ENCODE measurements at places on chromosomes 2 and 18. TPM values are rescaled to one million over a fixed set of nuclear protein-coding genes. Genes with fewer than 3 reads are reported as not detected.
A peak's percentile ranks its signal among the peaks of the same experiment; 100 is the strongest.

GRCh38 chr2:7649461-7650228 lies 732.4 kb downstream of the RNF144A start:
- no peak for DNase-seq

DNA sequence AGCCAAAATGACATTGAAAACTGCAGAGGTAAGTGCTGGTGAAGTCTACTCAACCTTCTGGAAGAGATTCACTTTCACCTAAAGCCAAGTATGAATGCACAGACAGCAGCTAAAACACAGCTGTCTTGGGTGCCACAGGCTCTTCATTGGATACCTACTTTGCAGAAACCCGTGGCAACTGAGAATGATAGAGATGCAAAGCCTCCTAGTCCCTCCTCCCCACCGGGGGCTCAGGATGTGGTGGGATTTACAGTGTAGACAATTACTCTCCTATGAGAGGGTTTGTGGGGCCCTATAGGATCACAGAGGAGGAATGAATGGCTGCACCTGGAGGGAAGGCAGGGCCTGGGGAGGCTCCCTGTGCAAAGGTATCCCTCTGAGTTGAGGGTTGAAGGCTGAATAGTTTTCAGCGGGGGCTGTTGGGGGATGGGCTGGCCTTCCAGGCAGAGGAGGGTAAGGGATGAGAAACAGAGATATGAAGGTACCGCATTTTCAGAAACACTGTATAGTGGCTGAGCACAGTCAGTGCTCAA lies 131.6 kb downstream of the RNF144A start:
- no peak for DNase-seq

DNA sequence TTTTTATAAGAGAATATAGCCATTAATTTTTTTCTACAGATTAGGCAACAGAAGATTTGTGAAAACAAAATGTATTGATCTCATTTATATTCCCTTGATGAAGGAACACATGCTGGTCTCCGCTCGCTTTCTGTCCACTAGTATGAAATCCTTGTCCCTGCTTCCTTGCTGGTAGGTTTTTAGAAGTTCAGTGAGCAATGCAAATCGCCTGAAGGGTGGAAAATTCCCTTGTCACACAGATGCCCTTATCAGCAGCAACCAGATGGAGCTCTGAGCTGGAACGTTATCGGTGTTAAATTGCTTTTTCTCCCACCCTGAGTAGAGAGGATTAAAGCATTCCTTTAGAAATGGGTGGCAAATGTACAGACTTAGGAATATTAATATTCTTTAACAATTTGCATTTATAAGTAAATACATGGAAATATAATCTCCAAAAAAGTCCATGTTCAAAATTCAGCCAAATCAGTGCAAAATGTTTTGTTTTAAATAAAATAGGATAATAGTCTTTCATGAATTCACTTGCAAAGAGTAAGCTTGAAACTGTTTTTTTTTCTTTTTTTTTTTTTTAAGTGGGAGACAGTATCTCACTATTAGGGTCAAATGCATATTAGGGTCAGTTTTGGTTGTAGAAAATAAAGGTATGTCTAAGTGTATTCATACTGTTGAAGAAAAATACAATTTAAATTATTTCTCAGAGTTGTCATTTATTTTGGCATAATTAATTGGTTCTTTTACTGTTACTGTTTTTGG lies 164.0 kb upstream of the MYO3B start:
- peak; percentile 62 for DNase-seq

MRPL44 gene
- 35.3 TPM for polyA plus RNA-seq

SPP2 gene
- polyA plus RNA-seq, result not detected

DNA sequence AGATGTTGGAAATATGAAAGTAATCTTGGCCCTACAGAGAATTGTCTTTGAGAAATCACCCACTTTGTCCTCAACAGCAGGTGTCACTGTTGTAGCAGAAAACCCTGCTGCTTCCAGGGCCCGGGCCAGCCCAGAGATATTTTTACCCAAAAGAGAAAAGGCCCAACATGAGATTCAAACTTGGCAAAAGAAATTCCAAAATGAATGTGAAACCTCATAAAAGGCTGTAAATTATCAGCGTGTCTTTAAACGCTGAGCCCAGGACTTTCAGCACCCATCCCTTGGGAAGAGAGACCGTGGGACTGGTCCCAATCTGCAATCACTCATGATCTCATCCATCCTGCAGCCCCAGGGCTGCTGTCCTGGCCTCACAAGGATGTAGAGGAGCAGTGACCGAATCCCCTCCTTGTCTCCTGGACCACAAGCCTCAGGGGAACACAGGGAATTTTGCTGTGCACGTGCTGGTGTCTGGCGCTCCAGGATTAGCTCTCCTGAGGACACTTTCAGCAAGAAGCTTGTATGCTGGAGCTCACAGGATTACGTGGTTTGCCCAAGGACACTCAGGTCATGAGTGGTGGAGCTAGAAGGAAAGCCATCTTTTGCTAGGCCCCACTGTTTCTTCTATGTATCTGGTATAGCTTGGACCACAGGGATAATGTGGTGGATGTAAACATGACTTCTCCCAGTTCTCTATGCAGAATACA lies 202.1 kb downstream of the RNF144A start:
- peak; percentile 37 for DNase-seq

DNA sequence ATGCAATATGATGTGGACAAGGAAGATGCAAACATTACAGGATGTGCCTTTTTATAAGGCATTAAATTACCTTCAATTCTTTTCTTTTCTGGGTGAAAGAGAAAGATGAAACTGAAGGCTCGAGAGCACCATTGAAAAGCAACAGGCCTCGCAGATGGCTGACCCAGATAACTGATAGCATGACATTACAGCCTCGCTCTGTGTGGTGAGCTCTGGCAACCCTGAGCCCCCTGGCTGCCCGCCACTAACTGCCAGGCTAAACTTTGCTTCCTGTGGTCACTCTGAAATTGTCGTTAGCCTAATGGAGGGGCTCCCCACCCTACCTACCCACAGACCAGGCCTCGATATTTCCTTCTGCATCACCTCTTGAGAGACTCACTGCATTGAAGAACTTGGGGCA lies 516.8 kb upstream of the FANCL start:
- no peak for DNase-seq

DNA sequence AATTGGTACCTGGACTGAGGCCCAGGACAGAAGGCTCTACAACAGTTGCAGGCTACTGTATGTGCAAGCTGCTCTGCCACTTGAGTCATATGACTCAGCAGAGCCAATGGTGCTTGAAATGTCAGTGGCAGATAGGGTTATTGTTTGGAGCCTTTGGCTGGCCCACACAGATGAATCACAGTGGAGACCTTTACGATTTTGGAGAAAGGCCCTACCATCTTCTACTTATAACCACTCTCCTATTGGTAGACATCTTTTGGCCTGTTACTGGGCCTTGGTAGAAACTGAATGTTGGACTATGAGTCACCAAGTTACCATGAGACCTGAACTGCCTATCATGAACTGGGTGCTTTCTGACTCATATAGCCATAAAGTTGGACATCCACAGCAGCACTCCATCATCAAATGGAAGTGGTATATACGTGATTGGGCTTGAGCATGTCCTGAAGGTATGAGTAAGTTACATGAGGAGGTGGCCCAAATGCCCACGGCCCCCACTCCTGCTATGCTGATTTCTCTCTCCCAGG lies 88.9 kb upstream of the NRXN1 start:
- DNase-seq, result no peak

DNA sequence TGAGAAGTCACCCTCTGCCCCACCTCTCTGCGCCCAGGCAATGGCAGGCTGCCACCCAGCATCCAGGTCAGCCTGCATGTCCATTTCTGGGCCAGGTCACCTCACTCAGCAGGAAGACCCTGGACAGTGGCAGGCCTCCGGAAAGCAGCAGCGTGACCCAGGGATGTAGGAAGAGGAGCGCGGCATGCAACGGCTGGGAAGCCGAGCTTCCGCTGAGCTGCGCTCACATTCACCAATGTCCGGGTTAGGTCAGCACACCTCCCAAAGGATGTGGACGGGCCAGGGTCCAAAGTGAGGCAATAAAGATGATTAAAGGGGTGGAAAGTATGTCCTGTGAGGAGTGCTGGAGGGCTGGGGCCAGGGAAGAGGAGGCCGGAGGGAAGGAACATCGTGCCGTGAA lies 174.5 kb downstream of the CTIF start:
- DNase-seq, result no peak

DNA sequence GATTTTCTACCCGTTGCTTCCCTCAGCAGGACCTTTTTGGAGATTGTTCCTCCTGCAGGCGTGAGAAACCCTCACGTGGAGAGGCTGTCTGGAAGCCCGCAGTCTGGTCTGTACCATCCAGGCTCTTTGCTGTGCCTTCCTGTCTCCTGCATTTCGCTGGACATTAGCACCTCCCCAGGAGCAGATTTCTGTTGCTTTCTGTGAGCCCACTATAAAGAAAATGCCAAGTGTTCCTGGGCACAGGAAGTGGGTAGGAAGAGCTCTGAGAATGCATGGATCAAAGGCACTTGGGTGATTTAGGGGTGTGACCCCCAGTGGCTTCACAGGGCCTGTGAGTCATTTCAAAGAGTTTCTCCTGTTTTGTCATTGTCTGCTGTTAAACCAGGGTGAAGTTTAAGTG lies 27.3 kb downstream of the SPTBN1 start:
- no peak for DNase-seq

CCDC74B gene
- polyA plus RNA-seq, result 7.8 TPM

TTN gene
- polyA plus RNA-seq, result 1,208 TPM

CD8B2 gene
- not detected for polyA plus RNA-seq

GRCh38 chr2:160474319-160474645 lies 19.3 kb downstream of the RBMS1 start:
- no peak for DNase-seq

DNA sequence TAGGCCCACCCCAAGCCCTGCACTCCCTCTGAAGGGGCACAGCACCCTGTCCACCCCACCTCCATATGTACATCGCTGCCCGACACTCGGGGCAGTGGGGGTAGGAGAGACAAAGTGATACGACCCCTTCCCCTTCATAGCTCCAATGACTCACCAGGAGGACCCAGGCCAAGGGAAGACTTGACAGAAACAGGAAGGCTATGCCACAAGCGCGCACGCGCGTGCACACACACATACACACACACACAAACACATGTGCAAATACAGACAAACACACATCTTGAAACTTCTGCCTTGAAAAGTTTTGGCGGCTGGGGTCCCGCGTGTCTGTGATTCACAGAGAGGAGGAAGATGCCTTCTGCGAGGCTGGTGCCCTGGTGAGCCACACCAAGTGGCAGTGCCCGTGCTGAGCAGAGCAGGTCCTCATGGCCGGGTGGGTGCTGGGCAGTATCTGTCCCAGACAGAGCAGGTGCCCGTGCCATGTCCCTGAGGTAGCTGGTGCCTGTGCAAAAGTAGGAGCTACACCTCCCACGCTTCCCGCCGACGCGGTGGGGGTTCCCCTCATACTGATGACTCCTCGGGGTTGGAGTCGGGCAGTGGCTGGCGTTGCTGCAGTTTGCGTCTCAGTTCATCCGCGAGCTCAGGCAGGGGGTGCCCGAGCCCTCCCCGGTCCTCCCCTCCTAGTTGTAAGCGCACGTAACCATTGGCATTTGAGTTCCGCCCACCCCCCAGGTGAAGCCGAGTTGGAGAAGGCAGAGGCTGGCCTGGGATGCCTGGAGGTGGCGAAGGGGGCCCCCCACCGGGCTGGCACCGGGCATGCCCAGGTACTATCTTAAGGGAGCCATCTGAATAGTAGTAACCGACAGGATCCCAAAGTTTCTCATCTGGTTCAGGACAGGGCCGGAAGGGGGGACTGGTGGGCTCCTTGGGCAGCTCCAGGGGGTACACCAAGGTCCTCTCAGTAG lies 2.5 kb upstream of the ANKRD39 start:
- no peak for DNase-seq

TRPM8 gene
- not detected for polyA plus RNA-seq

GRCh38 chr2:149597668-149598326 lies 10.2 kb upstream of the MMADHC start:
- DNase-seq, result peak; percentile 76

- no peak for DNase-seq
Observed at GRCh38 chr2:44242904-44243303, 32.4 kb upstream of the SLC3A1 start.

- DNase-seq, result no peak
Observed at GRCh38 chr2:76083248-76083647, 372.5 kb upstream of the GCFC2 start.

GRCh38 chr2:117957616-117958015 lies 56.3 kb downstream of the CCDC93 start:
- no peak for DNase-seq

- DNase-seq, result no peak
Observed at GRCh38 chr2:12560618-12561017, 156.1 kb upstream of the TRIB2 start.

- no peak for DNase-seq
Observed at GRCh38 chr2:108124736-108125495, 114.9 kb upstream of the SULT1C3 start.

- DNase-seq, result no peak
Observed at GRCh38 chr18:70151614-70152013, 53.9 kb downstream of the RTTN start.

CAVIN2 gene
- polyA plus RNA-seq, result 1.0 TPM

- DNase-seq, result no peak
Observed at GRCh38 chr2:163659224-163659623, 76.6 kb downstream of the FIGN start.

VWC2L gene
- 0.36 TPM for polyA plus RNA-seq

GRCh38 chr2:181106789-181107627 lies 126.6 kb downstream of the UBE2E3 start:
- no peak for DNase-seq

DNA sequence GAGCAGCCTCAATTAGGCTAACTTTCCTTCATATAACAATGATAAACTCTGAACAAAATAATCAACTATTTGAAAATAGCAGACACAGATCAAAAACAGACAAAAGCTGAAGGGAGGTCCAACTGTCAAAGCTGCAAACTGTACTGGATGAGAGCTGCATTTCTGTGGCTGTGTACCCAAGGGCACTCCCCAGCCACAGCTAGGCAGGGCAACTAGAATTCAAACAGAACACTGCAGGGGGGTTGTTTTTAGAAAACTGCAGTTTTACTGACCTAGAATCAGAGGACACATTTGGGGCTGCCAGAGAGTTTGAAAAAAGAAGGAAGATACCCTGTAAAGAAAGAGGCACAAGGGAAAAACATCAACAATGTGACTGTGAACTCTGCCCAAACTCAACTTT lies 56.8 kb downstream of the SMAD2 start:
- DNase-seq, result no peak

- no peak for DNase-seq
Observed at GRCh38 chr18:46679846-46680598, 23.0 kb upstream of the LOXHD1 start.

POU3F3 gene
- not detected for polyA plus RNA-seq

DNA sequence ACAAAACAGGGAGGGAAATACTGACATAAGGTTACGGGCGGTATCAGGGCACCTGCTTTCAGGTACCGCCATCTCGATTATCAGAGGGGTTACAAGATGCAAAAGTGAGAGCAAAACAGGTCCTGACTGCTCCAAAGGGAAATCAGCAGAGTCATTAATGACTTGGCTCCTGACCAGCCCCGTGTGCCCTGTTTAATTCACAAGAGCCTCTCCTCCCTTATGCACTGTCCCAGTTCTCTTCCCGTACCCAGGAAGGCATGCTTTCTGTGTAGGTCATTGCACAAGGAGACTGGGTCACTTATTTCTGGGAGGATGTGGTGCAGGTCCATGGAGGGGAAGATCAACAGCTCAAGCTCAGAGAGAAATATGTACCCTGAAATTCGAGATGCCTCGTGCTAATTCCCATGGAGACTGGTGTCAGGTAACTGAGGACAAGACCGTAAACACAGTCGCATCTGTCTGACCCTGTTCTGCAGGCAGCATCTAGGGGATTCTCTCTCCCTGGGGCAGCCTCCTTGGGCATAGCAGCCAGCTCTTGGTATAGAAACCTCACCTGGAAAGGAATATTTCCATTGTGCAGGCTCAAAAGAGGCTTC lies 79.9 kb downstream of the HNRNPLL start:
- no peak for DNase-seq

Measured in cardiac muscle cell (in vitro differentiated cells and primary cell).